ENCODE measurements at places on chromosomes 2 and 18.

- DNase-seq = no peak
These were observed 109.7 kb downstream of the METTL8 start for GRCh38 chr2:171323971-171324528.

DNA sequence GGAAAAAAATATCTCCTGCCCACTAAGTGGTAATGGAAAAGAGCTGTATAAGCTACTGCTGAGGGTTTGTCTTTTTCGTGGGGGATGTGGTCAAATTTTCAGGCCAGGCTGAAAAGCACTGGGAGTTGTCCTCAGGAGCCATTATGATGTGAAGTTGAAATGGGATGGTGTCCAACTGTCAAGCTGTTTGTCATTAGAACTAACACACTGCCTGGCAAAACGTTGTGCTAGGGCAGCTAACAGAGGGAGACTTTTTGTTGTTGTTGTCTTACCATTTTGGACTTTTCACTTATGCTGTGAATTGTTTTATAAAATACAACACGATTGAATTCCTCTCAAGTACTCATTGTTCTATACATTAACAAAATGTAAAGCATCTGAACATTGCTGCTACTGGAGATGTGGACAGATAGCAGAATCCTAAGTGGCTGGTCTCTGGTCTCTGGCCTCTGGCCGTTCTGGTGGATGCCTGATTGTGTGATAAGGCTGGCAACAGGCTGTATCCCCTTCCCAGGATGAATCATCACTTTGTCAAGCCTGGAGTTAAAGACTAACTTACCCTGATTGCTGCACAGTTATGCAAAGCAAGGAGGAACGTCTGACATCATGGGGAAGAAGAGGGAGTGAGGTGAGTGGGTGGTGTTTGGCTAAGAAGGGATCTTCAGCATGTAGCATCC, 2.3 kb downstream of the MYO1B start:
- DNase-seq = no peak

DNA sequence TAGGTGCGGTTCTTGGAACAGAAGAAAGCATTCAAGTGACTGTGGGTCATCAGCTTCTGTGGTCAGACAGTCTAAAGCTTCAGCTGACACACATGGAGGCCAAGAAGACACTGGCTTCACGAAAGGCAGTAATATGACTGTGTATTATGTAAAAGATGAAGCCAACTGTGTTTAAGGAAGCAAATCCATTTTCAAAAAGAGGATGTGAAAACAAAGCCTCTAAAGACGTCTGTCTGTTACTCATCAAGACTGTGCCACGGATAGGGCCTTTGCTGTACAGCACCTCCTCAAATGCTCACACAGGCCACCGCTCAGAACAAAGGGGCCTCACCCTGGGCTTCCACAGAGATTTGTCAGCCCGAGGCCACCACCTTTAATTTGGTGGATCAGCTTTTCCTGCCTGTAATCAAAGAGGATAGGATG, 21.1 kb upstream of the TMEM163 start:
- no peak for DNase-seq

DNA sequence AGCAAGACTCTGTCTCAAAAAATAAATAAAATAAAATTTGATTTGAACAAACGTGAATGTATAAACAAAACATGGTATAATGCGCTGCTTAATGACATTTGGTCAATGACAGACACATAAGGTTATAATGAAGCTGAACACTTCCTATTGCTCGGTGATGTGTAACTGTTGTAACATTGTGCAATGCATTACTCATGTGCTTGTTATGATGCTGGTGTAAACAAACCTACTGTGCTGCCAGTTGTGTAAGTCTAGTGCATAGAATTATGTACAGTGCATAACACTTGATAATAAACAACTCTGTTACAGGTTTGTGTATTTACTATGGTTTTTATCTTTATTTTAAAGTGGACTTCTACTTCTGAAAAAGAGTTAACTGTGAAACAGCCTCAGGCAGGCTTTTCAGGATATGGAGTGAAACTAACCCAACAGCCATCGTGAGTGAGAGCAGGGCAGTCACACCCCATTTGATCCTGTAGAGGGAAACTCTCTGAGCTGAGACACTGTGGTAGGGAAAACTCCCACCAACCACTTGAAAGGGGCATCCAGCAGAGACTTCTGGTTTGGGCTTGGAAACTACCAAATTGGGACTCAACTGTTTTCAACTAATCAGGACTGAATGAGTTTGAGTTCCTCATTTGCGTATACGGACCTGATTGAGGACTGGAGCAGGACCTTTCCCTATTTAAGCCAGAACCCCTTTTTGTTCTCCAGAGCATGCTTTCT, 8.7 kb upstream of the RPRD1A start:
- no peak for DNase-seq

DNA sequence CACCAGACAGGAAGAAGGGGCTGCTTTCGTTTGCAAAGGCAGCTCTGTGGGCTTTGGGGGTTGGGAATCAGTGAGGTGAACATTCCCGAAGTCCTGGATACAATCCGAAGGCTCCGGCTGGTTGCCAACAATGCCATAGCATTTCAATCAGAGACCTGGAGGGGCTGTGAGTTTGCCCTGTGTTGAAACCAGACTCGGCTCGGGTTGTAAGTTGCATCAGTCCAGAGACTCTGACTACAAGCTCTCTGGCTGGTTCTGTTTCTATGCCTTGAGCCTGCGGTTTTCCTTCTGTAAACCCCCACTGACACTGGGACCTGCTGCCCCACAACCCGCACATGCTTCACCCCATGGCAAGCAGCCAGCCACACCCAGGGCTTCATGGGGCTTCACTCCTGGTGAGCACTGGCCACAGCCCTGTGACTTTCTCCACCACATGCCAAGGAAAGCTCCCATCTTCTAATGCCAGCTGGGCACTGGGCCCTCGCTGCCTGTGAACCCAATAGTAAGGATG, 85.7 kb upstream of the ODC1 start:
- DNase-seq = no peak

DNA sequence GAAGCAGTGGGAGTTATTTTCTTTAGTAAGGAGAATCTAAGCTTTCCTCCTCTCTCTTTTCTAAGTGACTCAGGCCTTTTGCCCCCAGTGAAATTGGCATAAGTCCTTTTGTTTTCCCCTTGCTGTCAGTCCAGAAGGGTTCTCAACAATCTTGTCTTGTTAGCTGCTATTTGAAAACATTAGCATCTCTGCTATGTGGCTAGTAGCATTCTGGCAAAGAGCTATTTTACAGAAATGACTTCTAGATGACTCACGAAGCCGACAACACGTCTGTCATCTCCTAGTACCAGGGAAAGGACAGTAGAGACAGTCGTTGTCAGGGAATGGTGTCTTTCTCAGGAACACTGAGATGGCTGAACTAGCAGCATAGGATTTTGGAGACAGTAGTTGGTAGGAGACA, 14.7 kb downstream of the SMARCAL1 start:
- no peak for DNase-seq

DNA sequence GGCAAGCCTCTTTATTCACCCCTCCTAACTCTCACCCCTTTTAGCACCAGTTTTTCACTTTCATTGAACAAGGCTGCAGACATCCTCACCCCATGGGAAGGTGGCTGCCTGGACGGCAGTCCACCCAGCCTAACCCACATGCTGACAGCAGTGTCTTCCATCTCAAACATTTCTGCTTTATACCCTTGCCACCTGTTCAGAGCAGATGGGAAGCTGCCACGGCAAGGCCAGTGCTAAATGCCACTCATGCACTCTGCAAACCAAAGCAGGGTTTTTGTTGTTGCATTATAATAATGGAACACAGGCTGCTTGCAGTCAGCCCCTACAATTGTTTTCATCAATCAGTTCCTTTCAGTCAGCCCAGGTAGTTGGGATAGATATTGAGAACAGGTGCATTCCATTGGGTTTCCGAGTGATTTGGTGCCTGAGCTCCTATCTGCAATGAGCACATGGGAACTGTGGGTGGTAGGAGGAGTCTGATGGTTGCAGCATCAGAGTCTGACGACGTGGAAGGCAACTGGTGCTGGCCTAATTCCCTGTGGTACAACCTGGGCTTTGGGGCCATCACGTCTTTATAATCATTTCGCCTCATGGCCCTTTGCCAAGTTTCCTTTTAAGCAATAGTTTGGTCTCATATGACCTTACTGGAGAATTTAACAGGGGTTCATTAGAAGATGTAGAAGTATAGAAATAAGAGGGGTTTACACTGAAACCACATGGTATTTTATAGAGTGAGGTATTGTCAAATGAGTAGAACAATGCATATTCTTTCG, 252.5 kb upstream of the SP5 start:
- no peak for DNase-seq

DNA sequence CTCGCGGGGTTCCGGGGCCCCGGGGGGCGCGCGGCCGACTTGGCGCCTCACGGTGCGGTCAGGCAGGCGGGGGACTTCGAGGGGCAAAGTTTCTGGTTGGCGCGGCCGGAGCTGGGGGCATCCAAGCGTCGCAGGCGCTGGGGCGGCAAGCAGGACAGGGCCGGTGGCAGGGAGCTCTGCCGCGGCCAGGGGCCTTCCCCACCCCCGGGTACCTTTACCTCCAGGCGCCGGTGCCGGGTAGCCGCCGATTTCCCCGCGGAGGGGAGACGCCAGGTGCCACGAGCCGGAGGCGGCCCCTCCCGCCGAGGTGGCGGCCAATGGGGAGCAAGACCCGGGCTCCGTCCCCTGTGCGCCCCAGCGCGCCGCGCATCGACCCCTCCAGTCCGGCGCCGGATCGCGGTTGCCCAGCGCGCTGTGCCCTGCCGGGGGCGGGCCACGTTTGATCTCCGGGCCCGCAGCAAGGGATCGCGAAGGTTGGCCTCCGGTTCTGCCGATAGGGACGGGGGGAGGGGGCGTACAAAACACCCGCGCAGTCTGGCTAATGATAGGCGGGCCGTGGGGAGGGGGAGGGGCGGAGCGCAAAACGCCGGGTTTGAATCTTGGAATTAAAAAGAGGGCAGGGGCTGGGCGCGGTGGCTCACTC, at the start of gene ST8SIA5:
Gene ST8SIA5 (minus strand): TSS at position 495 of the 643 bp plus-strand sequence. CDS start 545 bp downstream, outside the sequence.
- no peak for DNase-seq

DNA sequence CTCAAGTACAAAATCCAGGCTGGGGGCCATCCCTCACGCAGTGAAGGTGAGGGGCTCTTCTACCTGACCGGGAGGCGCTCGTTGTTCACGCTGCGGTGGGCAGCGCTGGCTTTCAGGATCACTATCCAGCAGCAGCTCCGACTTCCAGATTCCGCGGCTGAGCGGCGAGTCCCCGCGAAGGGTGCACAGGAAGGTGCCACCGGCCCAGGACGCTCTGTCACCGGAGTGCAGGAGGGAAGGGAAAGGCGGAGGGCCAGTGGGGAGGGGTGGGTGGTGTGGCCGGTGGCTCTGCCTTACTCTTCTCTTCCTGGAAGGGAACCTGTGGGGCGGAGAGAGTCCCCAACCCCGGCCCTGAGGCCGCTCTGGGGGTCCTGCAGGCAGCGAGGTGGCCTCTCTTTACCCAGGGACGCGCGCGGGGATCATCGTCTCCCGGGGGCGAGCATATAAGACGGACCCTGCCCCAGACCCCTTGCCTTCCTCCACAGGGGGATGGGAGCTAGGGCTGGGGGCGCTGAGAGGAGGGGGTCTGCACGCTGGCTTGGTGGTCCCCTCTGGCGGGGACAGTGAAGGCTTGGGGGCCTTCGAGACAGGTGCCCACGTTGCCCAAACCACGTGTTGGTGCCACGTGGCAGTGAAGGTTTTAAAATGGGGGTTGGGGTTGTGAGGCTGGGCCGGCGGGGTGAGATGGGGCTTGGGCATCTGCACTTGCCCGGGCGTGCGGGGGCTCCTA, 26.9 kb upstream of the HS6ST1 start:
- no peak for DNase-seq

- no peak for DNase-seq
These were observed 35.7 kb downstream of the NPAS2 start for GRCh38 chr2:100855606-100856005.

DNA sequence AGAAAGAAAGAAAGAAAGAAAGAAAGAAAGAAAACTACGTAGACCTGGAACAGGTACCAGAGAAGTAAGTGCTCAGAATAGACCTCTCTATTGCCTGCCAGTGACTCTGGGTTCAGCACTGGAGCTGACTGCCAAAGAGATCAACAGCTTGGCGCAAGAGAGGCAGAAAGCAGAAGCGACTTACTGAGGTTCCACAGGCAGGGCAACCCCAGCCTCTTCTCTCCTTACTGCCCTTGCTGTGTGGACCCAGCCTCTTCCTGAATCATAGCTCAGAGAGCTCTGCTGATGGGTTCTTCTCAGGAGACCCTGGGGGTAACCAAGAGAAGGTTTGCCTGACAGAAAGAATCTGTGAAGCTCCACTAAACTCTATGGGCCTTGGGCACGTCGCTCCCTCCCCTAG, 7.1 kb downstream of the CAPN13 start:
- DNase-seq = no peak

DNA sequence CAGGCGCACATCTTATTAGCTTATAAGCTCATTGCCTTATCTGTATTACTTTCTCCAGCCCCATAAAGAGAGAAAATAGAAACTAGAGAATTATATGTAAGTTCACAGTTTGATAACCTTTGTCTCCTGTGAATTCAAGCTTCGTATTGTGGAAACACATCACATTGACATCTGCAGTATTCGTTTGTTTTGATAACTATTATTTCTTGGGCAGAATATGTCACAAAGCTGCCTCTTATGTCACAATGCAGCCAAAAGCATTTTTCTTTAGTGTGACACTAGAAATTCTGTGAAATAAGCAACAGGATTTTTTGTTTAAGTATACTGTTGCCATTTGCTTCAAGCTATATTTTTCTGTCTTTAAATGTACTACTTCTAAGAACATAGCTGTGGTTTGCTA, 221.5 kb downstream of the DOK6 start:
- no peak for DNase-seq

DNA sequence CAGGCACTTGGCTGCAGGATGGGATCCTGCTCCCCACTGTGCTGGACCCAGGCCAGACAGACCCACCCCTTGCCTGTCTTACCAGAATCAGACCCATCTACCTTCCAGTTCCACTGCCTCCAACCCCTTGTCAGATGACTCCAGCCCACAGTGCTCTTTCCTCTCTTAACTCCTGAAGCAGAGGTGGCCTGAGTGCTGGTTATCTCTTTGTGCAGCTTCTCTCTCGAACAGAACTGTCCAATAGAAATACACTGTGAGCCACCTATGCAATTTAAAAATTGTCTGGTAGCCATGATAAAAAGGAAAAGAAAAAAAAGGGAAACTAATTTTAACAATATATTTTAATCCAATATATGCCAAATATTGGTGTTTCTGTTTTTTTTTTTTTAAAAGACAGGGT, 160.2 kb upstream of the SMAD2 start:
- no peak for DNase-seq

- DNase-seq = no peak
These were observed 586.4 kb upstream of the CNTNAP5 start for GRCh38 chr2:123438675-123439074.

GRCh38 chr18:13137670-13138419, 80.7 kb upstream of the LDLRAD4 start:
- DNase-seq = peak; percentile 86

DNA sequence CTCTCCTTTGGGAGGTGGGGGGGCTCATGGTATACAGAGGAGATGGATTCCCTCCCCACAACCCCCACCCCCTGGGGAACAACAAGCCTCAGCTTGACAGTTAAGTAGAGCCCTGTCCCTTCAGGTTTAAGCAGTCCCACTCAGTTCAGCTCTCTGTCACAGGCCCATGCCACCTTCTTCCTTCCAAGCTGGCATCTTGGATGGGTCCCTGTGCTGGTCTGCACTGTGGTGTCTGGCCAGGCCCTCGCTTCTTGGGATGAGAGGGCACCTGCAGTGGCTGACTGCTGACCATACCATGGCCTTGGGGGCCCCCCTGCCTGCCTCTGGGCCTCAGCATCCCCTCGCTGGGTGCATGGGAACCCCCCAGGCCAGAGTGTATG, 20.4 kb upstream of the GPR17 start:
- DNase-seq = no peak

GRCh38 chr18:50663626-50664441, 103.9 kb downstream of the MAPK4 start:
- no peak for DNase-seq

- DNase-seq = no peak
These were observed 237.2 kb downstream of the INSIG2 start for GRCh38 chr2:118325321-118325955.

GRCh38 chr2:54049365-54049764, 66.0 kb upstream of the ACYP2 start:
- no peak for DNase-seq
